ENCODE measurements at places on chromosomes 5 and 9.

- no peak for DNase-seq
Measured at GRCh38 chr9:8734760-8735159, 935.2 kb upstream of the DMAC1 start.

DNA sequence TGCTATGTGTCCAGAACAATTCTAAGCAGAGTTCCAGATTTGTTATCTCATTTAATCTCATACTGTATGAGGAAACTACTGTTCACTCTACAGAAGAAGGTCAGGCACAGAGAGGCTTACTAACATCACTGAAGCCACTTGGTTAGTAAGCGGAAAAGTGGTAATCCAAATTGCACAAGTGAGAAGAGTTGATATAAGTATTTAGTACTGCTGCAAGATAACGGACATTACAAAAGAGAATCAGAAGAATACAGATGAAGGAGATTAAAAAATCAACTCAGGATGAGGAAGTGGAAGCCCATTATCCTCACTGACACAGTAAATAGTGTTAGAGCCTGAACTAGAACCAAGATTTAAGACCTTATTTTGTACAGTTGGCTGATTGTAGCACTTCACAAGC, 22.3 kb upstream of the TLR4 start:
- DNase-seq, result no peak

GRCh38 chr9:90774682-90775081, 26.9 kb upstream of the SYK start:
- no peak for DNase-seq

DNA sequence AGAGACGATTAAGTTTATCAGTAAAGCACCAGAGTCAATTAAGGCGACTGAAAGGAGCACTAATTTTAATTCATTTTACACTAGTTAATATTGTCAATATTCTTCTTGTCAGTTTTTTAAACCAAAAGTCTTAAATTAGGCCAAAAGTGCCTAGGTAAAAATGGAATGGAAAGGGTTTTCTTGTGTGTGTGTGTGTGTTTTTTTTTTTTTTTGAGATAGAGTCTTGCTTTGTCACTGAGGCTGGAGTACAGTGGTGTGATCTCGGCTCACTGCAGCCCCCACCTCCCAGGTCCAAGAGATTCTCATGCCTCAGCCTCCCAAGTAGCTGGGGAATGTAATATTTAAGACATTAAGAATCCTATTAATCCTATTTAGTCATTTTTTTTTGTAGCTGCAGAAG, 3.1 kb upstream of the APC start:
- DNase-seq, result no peak

DNA sequence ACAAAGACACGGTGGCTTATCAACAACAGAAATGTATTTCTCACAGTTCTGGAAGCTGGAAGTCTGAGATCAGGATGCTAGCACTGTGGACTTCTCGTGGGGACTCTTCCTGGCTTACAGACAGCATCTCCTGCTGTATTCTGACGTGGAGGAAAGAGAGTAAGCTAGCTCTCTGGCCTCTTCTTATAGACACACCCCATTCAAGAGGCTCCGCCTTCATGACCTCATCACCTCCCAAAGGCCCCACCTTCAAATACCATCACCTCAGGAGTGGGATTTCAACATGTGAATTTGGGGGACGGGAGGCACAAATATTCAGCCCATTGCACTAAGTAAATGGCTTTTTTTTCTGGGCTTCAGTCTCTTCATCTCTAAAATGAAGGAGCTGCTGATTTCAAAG, 27.6 kb downstream of the KCNMB1 start:
- DNase-seq, result no peak

DNA sequence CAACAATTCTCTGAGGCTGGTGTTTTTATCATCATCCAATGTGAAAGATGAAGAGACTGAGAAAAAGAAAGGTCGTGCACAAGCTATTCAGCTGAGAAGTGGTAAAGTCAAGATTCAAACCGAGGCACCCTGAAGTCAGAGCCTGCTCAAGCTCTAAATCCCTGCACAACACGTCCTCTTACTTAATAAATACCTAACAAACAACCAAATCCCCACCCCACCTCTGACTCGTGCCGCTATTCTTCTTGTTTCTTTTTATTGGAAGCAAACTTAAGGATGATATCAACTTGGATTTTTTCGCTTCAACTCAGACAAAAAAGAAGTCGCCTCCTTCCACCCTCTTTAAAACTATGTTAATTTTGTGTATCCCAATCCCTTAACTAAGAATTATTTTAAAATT, 140.2 kb downstream of the CEP120 start:
- no peak for DNase-seq

DNA sequence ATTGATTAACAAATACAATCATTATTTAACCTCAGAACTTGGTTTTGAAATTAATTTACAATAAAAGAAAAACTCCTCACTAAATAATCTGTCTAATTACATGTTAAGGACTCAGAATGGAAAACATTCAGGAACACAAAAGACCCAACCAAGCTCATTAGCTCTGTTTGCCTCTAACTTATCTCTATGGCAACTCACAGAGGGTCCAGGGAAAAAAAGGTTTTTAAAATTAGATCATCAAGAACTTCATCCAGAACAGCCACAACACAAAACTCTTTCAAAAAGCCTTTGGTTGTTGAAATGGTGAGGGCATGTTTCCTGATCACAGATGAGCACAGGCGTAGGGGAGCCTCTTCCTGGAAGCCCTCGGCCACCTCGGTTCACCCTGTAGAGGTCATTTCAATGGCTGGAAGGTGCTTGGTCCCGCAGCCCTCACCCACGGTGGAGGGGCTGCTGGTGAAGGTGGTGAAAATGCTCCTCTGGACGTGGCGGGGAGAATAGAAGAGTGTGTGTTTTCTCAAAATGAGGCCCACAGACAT, 17.2 kb upstream of the TCF7 start:
- no peak for DNase-seq

- no peak for DNase-seq
Measured at GRCh38 chr5:103208460-103208859, 50.1 kb upstream of the MACIR start.

DNA sequence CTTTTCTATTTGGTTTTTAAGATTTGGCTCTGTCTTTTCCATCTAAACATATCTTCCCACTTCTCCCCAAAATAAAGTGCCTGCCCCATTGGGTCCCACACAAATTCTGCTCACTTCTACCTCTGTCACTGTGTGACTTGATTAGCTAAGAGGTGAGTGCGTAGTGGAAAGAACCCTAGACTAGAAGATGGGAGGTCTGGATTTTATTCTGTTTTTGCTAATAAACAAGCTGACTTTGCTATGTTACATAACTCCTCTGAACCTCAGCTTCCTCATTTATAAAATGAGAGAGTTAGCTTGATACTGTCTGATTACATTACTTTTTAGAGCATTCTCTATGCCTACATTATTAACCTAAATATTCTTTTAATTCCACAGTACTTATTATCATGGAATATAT, 51.3 kb upstream of the PTGER4 start:
- DNase-seq, result no peak

GRCh38 chr5:168165221-168165914, 126.1 kb upstream of the WWC1 start:
- DNase-seq, result no peak

DNA sequence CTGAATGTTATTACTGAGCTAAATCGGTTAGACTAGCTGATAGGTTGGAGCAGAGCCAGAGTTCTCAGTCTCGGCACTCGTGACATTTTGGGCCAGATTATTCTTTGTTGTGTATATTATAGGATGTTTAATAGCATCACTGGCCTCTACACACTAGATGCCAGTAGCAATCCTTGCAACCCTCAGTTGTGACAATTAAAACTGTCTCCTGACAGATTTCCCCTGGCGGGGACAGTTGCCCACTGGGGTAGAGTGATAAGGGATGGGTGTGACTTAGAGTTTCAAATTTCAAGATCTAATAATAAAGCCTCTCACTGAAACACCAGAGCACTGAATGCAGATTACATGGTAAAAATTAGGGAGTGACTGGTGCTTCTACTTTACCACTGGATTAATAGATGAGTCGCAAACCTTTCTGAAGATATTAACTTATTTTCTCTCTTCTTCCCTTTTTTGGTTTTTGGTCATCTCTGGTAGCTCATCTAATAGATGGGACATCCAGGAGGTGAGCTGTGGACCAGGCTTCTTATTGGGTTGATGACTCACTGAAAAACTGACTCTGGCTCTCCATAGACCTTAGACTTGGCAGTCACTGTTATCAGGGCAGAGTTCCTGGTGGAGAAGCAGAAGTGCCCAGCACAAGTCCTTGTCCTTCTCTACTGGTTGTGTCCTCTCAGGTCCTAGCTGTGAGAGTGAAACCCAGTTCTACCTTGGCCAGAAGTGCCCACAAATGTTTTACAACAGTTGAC, 150.3 kb downstream of the UNC13B start:
- no peak for DNase-seq

- no peak for DNase-seq
Measured at GRCh38 chr5:113057557-113057984, 81.0 kb downstream of the DCP2 start.

GRCh38 chr5:167969998-167970397, 321.4 kb upstream of the WWC1 start:
- DNase-seq, result no peak

DNA sequence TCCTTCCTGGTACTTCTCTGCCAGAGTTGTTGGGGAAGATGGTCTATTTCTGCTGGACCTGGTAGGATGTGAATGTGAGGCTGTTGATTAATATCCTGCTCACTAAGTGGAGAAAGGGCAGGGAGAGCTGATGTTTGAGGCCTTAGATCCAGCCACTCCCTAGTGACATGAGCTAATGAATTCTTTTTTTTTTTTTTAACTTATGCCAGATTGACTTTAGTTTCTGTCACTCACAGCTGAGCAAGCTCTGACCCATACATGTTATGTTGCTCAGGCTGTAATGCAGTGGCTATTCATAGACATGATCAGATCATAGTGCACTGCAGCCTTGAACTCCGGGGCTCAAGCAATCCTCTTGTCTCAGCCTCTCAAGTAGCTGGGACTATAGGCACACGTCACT, 75.1 kb upstream of the SPRY4 start:
- no peak for DNase-seq

- no peak for DNase-seq
Measured at GRCh38 chr5:157476702-157477408, 16.8 kb downstream of the NIPAL4 start.

GRCh38 chr5:115815693-115816225, 700 bp downstream of the CDO1 start:
- peak; percentile 39 for DNase-seq

- DNase-seq, result no peak
Measured at GRCh38 chr5:140345919-140346347, 470 bp downstream of the HBEGF start.

- no peak for DNase-seq
Measured at GRCh38 chr9:34994260-34994899, 4.8 kb downstream of the DNAJB5 start.

DNA sequence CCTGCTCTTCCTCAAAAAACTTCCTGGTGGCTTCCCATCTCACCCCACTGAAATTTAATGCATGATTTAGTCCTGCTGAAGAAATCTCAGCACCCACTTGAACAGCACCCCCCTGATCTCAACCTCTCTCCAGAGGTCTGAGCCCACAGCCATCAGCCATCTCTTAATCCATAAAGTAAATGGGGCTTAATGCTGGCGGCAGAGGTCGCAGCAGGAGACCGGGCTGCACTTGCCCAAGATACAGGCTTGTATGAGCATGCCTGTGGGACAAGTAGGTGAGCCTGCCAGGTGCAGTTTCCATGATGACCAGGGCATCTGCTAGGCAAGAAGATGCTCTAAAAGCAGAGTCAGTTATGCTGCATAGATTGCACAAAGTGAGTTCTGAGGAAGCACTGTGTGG, 52.4 kb upstream of the CTXN3 start:
- no peak for DNase-seq

DNA sequence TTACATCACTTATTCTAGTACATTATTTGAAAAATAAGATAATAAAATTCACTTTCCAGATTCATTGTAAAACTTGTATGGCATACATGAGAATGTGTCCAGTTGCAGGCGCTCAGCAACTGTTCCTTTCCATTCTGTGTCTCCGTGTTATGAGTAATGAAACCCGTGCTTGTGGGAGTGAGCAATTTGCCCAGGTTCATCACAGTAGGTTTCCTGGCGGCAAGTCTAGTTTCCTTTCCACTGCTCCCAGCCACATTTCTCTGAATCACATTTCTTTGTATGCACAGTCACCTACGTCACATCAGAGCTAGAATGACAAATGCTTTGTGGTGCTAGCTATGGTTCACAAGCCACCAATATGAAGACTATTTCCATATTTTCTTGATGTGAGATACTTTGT, 39.9 kb downstream of the MOCS2 start:
- peak; percentile 35 for DNase-seq

- DNase-seq, result no peak
Measured at GRCh38 chr5:99320436-99320835, 391.6 kb upstream of the CHD1 start.

DNA sequence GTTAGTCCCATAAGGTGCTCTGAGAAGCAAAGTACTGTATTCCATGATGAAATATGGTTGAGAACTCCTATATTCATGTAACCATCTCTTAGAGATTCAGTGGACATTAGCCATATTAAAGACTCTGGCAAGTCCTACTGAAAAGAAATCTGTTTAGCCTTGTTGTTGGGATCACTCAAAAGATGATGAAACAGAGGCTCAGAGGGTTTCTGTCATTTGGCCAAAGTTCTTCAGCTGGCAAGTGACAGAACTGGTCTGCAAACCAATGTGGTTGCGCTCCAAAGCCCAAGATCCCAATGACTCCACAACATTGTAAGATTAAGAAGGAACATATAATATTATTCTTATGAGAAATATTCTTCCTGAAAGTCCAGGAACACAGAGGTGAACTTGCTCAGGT, 462.9 kb downstream of the ACTL7B start:
- no peak for DNase-seq

DNA sequence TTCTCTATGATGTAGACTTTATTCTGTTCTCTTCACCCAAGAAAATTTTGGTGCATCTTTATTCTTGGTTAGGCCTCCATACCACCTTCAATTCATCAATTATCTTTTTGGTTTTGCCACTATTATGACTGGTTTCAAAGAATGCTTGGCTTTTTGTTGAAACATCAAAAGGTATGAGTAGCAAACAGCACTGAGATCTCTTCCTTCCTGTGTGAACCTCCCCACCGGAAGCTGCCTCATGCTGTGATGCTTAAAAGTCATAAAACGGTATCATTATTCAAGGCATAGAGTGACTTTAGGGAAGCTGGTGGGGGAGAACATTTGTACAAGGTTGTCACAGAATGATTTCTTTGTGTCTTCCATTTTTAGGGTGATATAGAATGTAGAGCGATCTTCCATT, 70.6 kb downstream of the IQGAP2 start:
- peak; percentile 37 for DNase-seq

- DNase-seq, result no peak
Measured at GRCh38 chr5:132905938-132906337, 32.5 kb downstream of the LEAP2 start.

- peak; percentile 95 for DNase-seq
Measured at GRCh38 chr9:36166168-36166927, 2.8 kb upstream of the CCIN start.

DNA sequence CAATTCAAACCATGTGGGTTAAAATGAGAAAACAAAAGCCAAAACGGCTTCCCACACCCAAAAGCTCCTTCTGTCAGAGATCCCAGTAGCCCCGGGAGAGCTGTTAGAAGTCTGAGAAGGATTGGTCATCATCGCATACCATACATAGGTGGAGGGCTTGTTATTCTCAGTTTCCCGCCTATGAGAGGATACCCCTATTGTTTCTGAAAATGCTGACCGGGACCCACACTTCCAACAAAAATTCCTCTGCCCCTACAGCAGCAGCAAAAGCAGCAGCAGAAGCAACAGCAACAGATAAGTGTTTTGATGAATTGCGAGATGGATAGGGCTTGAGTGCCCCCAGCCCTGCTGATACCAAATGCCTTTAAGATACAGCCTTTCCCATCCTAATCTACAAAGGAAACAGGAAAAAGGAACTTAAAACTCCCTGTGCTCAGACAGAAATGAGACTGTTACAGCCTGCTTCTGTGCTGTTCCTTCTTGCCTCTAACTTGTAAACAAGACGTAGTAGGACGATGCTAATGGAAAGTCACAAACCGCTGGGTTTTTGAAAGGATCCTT, at the start of gene TEK:
TEK (plus strand) TSS at position 245 of the 561 bp plus-strand sequence. CDS start 366 bp downstream, outside the sequence.
- DNase-seq, result no peak
